ENCODE measurements at places on chromosomes 13 and 19. TPM values are rescaled to one million over a fixed set of nuclear protein-coding genes. Genes with fewer than 3 reads are reported as not detected.

DNA sequence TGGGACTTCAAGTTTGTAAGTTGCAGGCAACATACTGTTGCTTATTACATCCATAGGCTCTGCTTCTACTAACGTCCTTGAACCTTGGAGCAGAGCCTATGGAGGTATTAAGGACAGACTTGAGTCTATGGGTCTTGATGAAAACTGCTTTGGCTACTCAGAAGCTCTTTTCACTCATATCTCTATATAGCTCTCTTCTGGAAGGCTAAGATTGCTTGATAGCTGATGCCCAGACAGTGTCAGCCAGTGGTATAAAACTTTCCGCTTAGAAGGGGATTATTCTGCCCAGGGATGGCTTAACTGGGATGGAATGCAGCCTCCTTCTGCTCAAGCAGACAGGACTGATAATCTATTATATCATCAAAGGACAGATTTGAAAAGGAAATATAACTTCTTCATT lies 25.6 kb upstream of the ESD start:
- DNase-seq, result no peak

- no peak for DNase-seq
Observed at GRCh38 chr19:36136964-36137686, 2.7 kb upstream of the CAPNS1 start.

DNA sequence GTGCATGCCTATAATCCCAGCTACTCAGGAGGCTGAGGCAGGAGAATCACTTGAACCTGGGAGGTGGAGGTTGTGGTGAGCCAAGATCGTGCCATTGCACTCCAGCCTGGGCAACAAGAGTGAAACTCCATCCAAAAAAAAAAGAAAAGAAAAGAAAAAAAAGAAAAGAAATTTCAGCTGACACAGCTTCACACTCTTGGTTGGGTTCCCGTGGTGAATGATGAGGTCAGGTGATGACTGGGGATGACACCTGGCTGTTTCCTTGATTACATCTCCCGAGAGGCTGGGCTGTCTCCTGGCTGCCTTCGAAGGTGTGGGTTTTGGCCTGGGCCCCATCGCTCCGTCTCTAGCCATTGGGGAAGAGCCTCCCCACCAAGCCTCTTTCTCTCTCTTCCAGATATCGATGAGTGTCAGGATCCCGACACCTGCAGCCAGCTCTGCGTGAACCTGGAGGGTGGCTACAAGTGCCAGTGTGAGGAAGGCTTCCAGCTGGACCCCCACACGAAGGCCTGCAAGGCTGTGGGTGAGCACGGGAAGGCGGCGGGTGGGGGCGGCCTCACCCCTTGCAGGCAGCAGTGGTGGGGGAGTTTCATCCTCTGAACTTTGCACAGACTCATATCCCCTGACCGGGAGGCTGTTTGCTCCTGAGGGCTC lies 22.0 kb downstream of the LDLR start:
- no peak for DNase-seq

DNA sequence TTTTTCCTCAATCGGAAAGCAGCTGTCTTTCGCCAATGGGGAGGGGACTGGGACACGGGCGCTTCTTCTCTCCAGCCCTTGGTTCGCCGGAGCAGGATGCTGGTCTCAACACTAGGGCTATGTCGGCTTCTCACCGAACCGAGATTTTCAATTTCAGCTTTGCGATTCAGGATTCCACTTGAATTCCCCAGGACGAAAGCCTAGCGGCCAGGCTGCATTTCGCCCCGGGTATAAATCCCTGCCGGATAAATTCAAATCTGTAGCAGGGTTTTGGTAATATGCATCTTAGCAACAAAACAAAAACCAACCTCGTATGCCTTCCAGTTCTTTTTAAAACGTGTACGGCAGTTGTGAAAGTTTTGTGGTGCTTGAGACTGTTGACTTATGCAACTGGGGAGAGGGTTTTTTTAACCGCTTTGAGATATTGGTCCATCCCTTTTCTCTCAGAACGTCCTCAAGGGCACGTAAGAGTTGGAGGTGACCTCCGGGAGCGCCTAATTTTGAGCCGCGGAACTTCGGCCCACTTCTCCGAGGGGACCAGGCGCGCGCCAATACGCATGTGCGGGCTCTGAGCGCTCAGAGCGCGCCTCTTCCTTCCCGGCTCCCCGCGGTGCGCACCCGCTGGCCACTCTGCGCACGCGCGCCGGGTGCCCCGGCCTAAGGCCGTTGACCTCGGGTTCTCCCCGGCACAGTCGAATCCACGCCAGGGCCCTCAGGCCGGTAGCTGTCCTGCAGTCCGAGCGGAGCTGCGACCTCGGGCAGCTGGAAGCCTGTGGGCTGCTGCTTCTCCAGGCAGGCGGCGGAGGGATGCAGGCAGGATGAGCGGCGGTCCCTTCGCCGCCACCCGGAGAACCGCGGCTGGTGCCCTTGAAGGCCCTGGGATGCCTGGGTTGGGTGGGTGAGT lies 7.6 kb downstream of the POU4F1 start:
- DNase-seq, result no peak

DNA sequence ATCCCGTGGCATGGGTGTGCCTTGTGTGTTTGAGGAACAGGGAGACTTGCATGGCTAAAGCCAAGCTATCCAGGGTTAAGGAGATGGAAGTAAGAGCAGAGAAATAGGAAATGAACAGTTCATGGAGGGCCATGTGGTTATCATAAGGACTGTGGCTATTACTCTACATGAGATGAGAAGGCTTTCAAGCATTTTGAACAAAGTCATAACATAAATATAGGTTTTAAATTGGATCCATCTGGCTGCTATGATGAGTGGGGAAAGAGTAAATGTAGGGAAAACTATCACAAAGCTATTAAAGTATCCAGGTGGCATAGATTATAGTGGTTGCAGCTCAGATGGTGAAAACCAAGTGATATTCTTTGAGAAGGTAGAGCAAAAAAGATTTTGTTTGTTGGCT lies 184.1 kb downstream of the PCDH17 start:
- DNase-seq, result no peak

GRCh38 chr19:11581740-11582139 lies 4.3 kb upstream of the ACP5 start:
- DNase-seq, result no peak

Gene PLVAP
- total RNA-seq, result 21.1 TPM

Gene ZIC5
- not detected for total RNA-seq

Measured in gastrocnemius medialis (tissue), 4 donors.